ENCODE measurements at places on chromosomes 7 and 10.
A peak's percentile ranks its signal among the peaks of the same experiment; 100 is the strongest.

DNA sequence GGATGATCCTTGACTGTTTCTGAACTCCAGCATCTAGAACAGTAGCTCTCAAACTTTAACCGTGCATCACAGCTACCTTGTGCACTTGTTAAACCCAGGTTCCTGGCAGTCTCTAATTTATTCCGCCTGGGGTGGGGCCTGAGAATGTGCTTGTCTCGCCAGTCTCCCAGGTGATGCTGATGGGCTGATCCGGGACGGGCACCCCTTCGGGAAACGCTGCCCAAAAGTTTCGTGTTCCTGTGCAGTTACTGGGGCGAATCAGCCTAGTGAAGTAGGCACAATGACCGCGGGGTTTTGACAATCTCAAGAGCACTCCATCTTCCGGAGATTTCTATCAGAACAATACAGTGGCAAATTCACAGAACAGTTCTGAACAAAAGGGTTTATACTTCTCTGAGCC, 29.9 kb downstream of the ADCYAP1R1 start:
- DNase-seq: no peak

DNA sequence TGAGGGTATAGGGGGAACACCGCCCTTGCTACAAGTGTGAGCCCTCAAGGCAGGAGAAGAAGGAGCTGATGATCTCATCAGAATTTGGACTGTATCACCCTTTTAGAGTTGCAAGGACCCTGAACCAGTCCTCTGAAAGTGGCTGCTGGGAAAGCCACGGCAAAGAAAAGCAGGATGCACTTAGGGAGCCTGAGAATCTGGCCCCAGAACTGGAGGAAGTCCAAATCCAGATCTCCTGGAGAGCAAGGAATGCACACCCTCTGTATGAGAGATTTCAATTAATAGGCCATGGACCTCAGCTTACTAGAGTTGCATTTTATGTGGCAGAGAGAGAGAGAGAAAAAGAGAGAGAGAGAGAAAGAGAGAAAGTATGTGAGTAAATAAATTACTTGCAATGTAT, 662.9 kb downstream of the CCSER2 start:
- DNase-seq: no peak

- no peak for DNase-seq
These were observed 150.8 kb upstream of the FAM3C start for GRCh38 chr7:121546632-121547543.

GRCh38 chr7:31938650-31939049, 131.6 kb downstream of the PDE1C start:
- DNase-seq: no peak

DNA sequence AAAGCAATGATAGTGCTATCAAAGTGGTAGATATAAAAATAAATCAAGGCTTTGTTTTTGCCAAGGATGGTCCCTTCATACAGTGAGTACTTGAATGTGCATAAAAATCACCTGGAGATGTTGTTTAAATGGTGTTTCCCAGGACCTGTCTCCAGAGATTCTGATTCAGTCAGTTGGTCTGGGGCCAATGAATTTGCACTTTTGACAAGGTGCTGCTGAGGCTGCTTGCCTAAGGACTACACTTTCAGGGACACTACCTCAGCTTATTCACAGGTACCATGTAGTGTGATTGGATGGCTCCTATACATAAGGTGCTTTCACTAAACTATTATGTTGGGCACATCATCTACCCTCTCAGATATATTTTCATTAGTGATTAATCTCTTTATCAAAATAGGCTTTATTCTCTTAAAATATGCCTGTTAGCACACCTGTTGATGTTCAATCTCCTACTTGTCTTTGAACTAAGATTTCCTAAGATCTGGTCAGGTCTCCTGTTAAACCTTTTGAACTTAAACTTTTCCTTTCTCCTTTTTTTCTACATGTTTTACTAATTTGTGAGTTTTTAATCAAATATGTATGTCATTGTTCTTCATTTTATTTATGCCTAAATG, 24.3 kb downstream of the CAPZA2 start:
- no peak for DNase-seq

- no peak for DNase-seq
These were observed 41.6 kb downstream of the FRMPD2 start for GRCh38 chr10:48232717-48233447.

DNA sequence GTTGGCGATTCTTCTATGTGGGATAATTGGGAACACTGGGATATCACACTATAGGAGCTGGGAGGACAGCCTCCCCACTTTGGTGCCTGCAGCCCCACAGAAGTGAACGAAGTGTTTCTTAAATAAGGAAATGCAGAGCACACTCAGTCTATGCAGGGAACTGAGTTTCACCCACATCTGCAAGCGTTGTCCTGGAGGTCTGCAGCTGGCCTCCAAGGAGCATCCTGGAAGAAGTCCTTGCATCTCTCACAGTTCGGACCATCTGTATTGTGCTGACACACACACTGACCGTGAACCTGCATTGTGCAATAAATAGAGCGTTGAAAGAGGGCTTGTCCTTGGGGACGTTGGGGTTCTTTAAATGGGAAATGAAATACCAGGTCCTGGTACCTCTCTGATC, 25.8 kb downstream of the LAMB4 start:
- no peak for DNase-seq

GRCh38 chr7:99109108-99110051, 34.5 kb downstream of the SMURF1 start:
- no peak for DNase-seq

DNA sequence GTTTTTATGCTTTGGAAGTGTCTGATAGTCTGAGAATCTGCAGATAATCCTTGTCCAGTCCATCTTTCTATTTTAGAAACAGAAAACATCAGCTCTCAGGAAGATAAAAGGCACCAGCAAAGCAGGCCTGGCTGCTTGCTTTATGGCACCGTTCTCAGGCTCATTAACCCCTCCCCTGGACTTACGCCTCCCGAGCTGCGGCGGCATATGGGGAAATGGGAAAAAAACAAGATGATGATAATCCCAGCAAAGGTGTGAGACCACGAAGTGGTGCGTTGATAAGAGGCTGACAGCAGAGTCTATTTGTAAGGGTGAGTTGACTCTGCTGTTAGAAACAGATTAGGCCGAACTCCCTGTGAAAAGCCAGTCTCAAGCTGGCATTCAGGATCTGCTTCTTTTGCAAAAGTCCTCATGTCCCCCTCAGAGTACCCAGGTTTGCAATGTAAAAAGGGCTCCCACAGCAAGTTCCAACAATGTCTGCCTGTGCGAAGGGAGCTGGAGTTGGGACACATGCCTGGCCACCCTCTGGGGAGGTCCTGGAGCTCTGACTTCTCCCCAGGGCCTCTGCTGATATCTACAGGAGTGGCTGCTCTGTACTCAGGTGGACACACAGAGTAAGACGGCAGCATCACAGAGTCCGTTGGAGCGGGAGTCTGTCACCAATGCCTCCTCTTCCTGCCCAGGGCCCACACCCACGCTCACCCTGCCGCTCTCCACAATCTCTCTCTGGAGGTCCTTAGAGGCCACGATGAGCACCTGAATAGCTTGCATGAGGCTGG, 54.3 kb downstream of the SPDYE5 start:
- DNase-seq: peak; percentile 61

- no peak for DNase-seq
These were observed 745.9 kb downstream of the GATA3 start for GRCh38 chr10:8800426-8800825.

DNA sequence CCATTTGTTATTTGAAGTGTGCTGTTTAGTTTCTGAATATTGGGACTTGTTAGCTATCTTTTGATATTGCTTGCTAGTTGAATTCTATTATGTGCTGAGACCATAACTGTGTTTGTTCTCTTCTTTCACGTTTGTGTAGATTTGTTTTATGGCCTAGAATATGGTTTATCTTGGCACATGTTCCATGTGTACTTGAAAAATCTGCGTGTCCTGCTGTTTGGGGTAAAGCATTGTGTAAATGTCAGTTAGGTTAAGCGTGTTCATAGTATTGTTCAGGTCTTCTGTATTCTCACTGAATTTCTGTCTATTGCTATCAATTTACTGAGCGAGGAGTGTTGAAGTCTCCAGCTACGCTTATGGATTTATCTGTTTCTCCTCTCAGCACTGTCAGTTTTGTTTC, 19.4 kb downstream of the MMP21 start:
- no peak for DNase-seq

DNA sequence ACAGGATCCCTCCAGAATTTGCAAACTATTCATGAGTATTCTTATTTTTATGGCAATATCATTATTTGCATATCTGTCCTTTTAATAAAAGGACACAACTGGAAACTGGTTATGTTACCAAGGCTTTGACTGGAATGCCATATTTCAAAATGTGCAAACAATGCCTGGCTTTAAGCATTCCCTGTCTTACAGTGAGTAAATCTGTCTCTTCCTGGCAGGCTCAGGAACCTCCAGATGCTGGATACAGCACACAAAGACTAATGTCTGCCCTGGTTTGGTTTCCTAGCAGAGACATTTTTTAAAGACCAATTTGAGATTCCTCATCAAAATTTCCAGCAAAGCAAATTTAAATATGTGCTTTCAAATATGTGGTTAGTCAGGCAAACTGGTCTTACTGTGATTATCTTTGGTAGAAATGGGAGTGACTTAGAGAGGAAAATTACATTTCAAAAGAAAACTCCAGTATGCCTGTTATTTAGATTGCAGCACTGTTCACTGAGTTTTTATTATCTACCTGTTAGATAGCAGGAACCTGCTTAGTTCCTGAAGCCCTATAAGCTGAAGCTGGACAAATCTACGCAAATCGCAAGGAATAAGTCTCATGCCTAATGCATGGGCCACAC, 31.3 kb downstream of the RNF216 start:
- DNase-seq: no peak

DNA sequence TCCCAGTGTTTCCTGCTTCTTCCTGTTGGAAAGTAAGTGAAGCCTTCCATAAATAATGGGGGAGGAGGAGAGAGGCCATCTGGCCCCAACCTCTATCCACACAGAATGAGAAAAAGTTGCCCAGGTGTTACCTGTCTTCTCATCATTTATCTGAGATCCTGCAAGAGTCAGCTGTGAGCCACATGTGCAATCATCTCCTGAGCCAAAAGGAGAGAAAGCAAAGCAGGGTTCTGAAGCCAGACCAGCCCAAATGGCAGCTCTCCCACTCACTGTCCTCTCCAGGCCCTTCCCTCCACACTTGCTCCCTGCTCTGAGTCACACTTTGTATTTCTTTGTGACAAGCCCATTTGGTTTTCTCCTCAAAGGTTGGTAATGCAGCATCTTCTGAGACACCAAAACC, 65.9 kb downstream of the FAM204A start:
- DNase-seq: no peak

GRCh38 chr7:81924494-81924893, 154.6 kb upstream of the HGF start:
- DNase-seq: no peak

- DNase-seq: no peak
These were observed 34.0 kb downstream of the CH25H start for GRCh38 chr10:89173075-89173474.

GRCh38 chr7:12244694-12245093, 33.6 kb downstream of the TMEM106B start:
- no peak for DNase-seq

GRCh38 chr7:28722684-28723083, 235.4 kb downstream of the TRIL start:
- no peak for DNase-seq

GRCh38 chr7:45199506-45199905, 41.9 kb downstream of the RAMP3 start:
- DNase-seq: no peak

- DNase-seq: no peak
These were observed 25.7 kb upstream of the PDCD4 start for GRCh38 chr10:110845756-110846620.

- DNase-seq: no peak
These were observed 237.8 kb downstream of the ZMYND11 start for GRCh38 chr10:373015-373414.
